Left ventricle myocardium inferior (tissue), 1 donor: ENCODE measurements at places on chromosomes 2 and 18. TPM values are rescaled to one million over a fixed set of nuclear protein-coding genes. Genes with fewer than 3 reads are reported as not detected.

SEMA4C gene
- 16.6 TPM for total RNA-seq

C18orf32 gene
- 57.4 TPM for total RNA-seq

CYP26B1 gene
- total RNA-seq = 1.5 TPM

CFAP221 gene
- total RNA-seq = 1.0 TPM

PDE1A gene
- 17.3 TPM for total RNA-seq

RHBDD1 gene
- 35.1 TPM for total RNA-seq

GTF3C2 gene
- 16.2 TPM for total RNA-seq

DNA sequence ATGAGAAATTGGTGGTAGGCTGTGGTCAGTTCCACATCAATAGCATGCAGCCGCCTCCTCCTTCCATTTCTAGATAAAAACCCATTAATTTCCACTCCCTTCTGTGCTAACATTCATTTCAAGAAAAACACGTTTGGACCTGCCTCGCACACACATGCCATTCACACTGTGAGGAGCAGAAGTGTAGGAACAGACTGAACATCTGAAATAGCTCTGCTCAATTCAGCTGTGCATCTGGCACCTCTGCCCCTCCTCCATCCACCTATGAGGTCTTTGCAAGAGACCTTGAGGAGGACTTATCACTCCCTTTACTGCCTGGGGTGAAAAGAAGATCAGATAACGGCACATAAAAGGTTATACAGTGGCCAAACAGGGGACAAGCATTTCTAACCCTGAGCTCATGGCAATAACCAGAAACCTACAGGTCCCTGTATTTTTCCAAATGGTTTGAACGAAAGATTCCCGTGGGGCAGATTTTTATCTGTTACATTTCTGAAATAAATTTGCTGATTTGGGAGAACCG lies 30.8 kb upstream of the LRP2 start:
- no peak overlapping the region for H3K27ac ChIP-seq
- no peaks in the 10 kb centered on the region for H3K36me3 ChIP-seq
- no peak for DNase-seq
- peaks cover 48% of the 10 kb centered on the region for H3K27me3 ChIP-seq
- H3K4me1 ChIP-seq = no peaks in the 10 kb centered on the region

GRCh38 chr2:112601754-112602153 lies 17.3 kb downstream of the CHCHD5 start:
- no peak for DNase-seq
- H3K27ac ChIP-seq = no peak overlapping the region
- no peak overlapping the region for H3K4me3 ChIP-seq
- peaks cover 7% of the 10 kb centered on the region for H3K4me1 ChIP-seq
- H3K27me3 ChIP-seq = no peaks in the 10 kb centered on the region
- no peaks in the 10 kb centered on the region for H3K36me3 ChIP-seq

DNA sequence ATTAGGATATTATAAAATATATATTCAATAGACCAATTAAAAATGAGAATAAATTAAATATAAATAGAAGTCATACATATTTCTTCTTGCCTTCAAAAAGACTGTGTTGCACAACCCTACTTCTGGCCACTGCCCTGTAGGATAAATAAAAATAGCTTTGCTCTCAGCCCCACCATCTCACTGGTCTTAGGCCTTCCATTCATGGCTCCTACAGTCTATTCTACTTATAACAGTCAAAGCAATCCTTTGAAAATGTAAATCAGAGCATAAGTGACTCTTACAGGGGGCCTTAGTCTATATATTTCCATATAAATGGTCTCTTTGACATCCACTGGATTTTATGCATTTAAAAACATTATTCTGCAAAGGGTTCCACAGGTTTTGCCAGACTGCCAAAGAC lies 72.9 kb downstream of the KLF7 start:
- H3K4me1 ChIP-seq = peaks cover 100% of the 10 kb centered on the region
- H3K36me3 ChIP-seq = peaks cover 4% of the 10 kb centered on the region
- no peak for DNase-seq
- H3K27me3 ChIP-seq = no peaks in the 10 kb centered on the region
- H3K4me3 ChIP-seq = no peak overlapping the region
- H3K27ac ChIP-seq = peak overlapping the region; percentile 87

GRCh38 chr2:8160959-8161358 lies 520.9 kb upstream of the ID2 start:
- H3K4me1 ChIP-seq = no peaks in the 10 kb centered on the region
- H3K4me3 ChIP-seq = no peak overlapping the region
- DNase-seq = no peak
- no peak overlapping the region for H3K27ac ChIP-seq

- H3K27ac ChIP-seq = no peak overlapping the region
- no peak overlapping the region for H3K4me3 ChIP-seq
- peaks cover 20% of the 10 kb centered on the region for H3K4me1 ChIP-seq
- H3K36me3 ChIP-seq = no peaks in the 10 kb centered on the region
- DNase-seq = peak; percentile 54
These were observed 5.0 kb upstream of the DGKD start for GRCh38 chr2:233349005-233349998.

- H3K36me3 ChIP-seq = no peaks in the 10 kb centered on the region
- H3K27me3 ChIP-seq = peaks cover 5% of the 10 kb centered on the region
- DNase-seq = no peak
- H3K4me3 ChIP-seq = no peak overlapping the region
- no peaks in the 10 kb centered on the region for H3K4me1 ChIP-seq
- H3K27ac ChIP-seq = no peak overlapping the region
These were observed 96.6 kb downstream of the PIEZO2 start for GRCh38 chr18:11052800-11053199.

- peaks cover 22% of the 10 kb centered on the region for H3K4me1 ChIP-seq
- DNase-seq = no peak
- no peak overlapping the region for H3K4me3 ChIP-seq
- H3K27ac ChIP-seq = no peak overlapping the region
These were observed 60.2 kb downstream of the EDAR start for GRCh38 chr2:108928660-108929377.

DNA sequence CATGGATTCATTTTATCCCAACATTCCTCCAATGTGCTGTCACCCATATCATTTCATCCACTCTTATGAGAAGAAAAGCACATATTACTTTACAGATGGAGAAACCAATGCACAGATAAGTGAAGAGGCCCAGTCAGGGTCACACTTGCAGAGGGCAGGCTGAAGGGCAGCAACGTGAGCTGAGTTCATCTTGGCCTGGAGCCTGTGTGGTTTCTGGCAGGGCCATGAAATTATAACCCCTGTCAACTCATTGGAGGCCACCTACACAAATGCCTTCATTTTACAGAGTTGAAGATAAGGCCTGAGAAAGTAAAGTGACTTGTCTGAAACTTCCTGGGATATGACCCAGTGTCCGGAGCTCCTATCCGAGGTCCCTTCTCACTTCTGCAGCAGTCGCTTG lies 88.4 kb upstream of the NRP2 start:
- no peak overlapping the region for H3K4me3 ChIP-seq
- H3K36me3 ChIP-seq = no peaks in the 10 kb centered on the region
- H3K27ac ChIP-seq = peak overlapping the region; percentile 11
- H3K27me3 ChIP-seq = no peaks in the 10 kb centered on the region

DNA sequence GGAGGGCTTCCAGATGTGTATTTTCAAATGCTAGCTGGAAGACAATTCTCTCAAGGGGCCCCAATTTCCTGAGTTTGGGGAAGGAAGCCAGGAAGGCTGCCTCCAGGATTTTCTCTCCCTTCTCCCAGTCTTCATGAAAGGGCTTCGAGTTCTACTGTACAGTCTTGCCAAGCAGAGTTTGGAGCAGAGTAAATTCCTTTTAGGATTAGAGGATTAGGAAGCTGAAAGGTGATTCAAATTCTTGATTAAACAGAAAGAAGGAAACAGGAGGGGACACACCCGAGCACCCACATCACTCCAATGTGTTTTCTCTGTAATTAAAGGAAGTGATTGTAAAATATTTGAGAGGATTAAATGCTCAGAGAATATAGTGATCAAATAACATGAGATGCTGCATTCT lies 217.8 kb downstream of the SETBP1 start:
- H3K27me3 ChIP-seq = peaks cover 49% of the 10 kb centered on the region
- no peaks in the 10 kb centered on the region for H3K36me3 ChIP-seq
- no peak overlapping the region for H3K27ac ChIP-seq
- DNase-seq = no peak
- peaks cover 19% of the 10 kb centered on the region for H3K4me1 ChIP-seq
- H3K4me3 ChIP-seq = no peak overlapping the region

GRCh38 chr2:10350761-10351160 lies 48.1 kb downstream of the HPCAL1 start:
- peaks cover 6% of the 10 kb centered on the region for H3K36me3 ChIP-seq
- no peak overlapping the region for H3K4me3 ChIP-seq
- H3K27me3 ChIP-seq = no peaks in the 10 kb centered on the region
- no peak overlapping the region for H3K27ac ChIP-seq

- H3K36me3 ChIP-seq = no peaks in the 10 kb centered on the region
- DNase-seq = no peak
- no peak overlapping the region for H3K4me3 ChIP-seq
- H3K27ac ChIP-seq = no peak overlapping the region
- H3K4me1 ChIP-seq = no peaks in the 10 kb centered on the region
- no peaks in the 10 kb centered on the region for H3K27me3 ChIP-seq
These were observed 96.6 kb upstream of the LYPD1 start for GRCh38 chr2:132766573-132766972.

DNA sequence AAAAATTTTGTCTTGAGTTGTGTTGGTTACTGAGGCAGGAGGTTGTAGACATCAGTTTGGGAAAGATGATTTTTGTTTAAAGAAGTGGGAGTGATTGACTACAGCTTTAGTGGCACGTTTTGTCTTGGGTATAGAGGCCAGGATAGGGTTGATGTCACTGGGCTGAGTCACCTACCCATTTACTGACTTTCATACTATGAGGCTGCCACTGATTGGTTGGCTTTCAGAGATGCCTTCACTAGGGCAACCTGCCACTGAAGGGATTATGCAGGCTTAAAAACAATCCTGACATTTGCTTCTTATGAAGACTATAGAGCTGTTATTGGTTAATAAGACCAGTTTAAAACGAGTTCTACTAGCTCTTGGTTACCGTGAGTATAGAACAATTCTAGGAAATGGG lies 479.1 kb downstream of the SOX11 start:
- no peak overlapping the region for H3K27ac ChIP-seq
- H3K27me3 ChIP-seq = no peaks in the 10 kb centered on the region
- no peaks in the 10 kb centered on the region for H3K36me3 ChIP-seq
- no peak overlapping the region for H3K4me3 ChIP-seq

DNA sequence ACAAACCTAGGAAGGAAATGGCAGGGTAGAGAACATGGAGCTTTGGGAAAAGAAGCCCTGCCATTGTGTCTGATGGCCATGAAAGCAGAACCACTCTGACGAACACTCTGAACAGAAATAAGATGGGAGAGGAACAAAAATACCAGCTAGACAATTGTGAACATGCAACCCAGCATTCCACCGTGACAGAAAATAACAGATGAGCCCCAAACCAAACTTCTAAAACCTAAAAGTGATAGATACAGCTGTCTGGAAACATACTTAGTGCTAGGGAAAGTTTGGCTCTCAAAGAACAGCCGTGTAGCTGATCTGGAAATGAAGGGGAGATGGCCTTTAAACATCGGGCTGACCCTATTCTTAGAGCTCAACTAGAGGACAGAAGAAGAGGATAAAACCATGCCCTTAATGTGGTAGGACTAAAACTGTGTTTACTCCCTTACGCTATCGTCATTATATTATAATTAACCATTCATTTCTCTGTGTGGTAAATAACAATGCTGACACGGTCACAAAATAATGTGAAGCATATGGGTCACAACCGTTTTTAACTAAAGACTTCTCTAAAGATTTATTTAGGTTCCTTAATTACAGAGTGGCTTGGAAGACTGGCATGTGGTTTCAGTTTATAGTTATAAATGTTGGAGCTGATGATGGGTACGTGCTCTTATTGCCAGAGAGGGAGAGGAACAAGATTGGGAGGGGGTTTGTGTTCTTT lies 80.6 kb downstream of the MYO1B start:
- peak overlapping the region; percentile 32 for H3K27ac ChIP-seq
- H3K4me1 ChIP-seq = peaks cover 30% of the 10 kb centered on the region
- no peak for DNase-seq
- H3K36me3 ChIP-seq = peaks cover 9% of the 10 kb centered on the region
